Skeletal muscle tissue (tissue), 5 donors: ENCODE measurements at places on chromosomes 16 and 17. TPM values are rescaled to one million over a fixed set of nuclear protein-coding genes. Genes with fewer than 3 reads are reported as not detected.

KRTAP9-4 gene
- total RNA-seq = not detected

AGRP gene
- total RNA-seq = not detected

TBC1D24 gene
- 7.8 TPM for total RNA-seq

EPN3 gene
- not detected for total RNA-seq

CCL8 gene
- 1.0 TPM for total RNA-seq

RTN4RL1 gene
- 1.0 TPM for total RNA-seq
